Osteocyte (in vitro differentiated cells): ENCODE measurements at places on chromosomes 11 and 22.

GRCh38 chr11:2424811-2425495 lies 19.4 kb downstream of the TRPM5 start:
- no peaks in the 10 kb centered on the region for H3K36me3 ChIP-seq
- H3K27ac ChIP-seq, result no peak overlapping the region
- no peaks in the 10 kb centered on the region for H3K4me1 ChIP-seq
- H3K4me3 ChIP-seq, result no peak overlapping the region

DNA sequence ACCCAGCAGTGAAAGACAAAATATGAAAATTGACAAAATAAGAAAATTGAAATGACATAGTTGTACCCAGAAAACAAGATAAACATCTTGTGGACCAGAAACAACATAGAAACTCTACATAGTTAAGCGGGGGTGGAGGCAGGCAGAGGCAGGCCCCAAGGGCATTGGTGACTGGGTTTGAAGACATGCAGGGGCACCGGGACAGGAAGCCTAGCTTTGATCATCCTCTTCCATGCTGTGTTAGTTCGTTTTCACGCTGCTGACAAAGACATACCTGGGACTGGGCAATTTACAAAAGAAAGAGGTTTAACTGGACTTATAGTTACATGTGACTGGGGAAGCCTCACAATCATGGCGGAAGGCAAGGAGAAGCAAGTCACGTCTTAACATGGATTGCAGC lies 33.5 kb upstream of the CRTAM start:
- peak overlapping the region; percentile 92 for H3K27ac ChIP-seq
- no peak for DNase-seq
- H3K36me3 ChIP-seq, result peaks cover 7% of the 10 kb centered on the region
- peaks cover 62% of the 10 kb centered on the region for H3K4me1 ChIP-seq
- H3K4me3 ChIP-seq, result no peak overlapping the region

DNA sequence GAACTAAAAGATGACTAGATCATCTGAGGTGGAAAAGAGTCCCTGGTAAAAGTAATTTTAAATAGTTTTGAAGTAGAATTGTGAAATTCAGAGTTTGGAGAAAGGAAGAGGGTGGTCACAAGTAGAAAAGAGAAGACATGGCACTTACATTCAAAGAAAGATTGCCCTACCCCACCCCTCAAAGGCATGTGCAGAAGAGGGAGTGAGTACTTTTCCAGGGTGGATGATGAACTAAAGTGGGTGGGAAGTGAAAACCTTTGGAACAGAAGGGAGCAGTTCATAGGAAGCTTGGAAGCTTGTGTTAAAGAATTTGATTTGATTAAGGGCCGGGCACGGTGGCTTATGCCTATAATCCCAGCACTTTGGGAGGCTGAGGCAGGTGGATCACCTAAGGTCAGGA lies 23.6 kb downstream of the SREBF2 start:
- peaks cover 55% of the 10 kb centered on the region for H3K4me1 ChIP-seq
- no peak for DNase-seq
- no peaks in the 10 kb centered on the region for H3K27me3 ChIP-seq
- peak overlapping the region; percentile 77 for H3K27ac ChIP-seq
- H3K4me3 ChIP-seq, result no peak overlapping the region

DNA sequence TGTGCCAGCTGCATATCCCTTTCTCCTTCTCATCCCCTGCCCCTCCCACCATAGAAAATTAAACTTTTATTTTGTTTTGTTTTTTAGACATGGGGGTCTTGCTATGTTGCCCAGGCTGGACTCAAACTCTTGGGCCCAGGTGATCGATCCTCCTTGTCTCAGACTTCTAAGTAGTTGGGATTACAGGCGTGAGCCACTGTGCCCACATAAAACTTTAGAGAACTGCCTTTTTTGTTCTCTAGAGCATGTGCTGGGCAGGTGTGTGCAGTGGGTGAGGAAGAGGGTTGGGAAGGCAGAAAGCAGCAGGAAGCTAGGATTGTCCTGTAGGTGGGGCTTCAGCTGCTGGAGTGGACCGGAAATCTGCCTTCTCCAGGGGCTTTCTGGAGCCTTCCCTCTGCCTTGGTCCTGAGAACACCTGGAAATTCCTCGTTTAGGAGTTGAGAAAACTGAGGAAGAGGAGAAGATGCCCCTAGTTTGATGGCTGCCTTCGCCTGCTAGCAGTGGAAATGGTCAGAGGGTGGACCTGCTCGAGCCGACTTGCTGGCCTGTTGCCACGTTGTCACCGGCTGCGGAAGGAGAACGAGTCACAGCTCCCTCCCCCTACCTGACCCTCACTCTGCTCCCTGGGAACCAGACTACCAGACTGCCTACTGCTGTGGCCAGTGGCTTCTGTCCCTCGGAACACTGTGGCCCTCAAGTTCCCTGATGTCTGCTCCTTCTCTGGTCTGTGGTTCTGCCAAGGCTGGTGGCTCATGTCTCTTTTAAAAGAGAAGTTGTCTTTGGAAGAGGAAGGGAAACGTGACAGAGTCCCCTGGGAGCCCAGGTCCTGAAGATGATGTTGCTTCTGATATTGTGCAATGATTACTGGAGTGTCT lies 4.0 kb downstream of the ST14 start:
- H3K27ac ChIP-seq, result no peak overlapping the region
- no peak overlapping the region for H3K4me3 ChIP-seq
- peaks cover 17% of the 10 kb centered on the region for H3K4me1 ChIP-seq
- no peak for DNase-seq

GRCh38 chr22:21873619-21874018 lies 6.2 kb upstream of the MAPK1 start:
- no peak overlapping the region for H3K27ac ChIP-seq
- H3K4me3 ChIP-seq, result no peak overlapping the region
- peak; percentile 27 for DNase-seq

- peak; percentile 19 for DNase-seq
- no peaks in the 10 kb centered on the region for H3K36me3 ChIP-seq
- H3K4me1 ChIP-seq, result peaks cover 35% of the 10 kb centered on the region
- H3K27me3 ChIP-seq, result no peaks in the 10 kb centered on the region
- H3K4me3 ChIP-seq, result no peak overlapping the region
- H3K27ac ChIP-seq, result no peak overlapping the region
Observed at GRCh38 chr11:128551611-128552335, 35.6 kb downstream of the ETS1 start.

GRCh38 chr11:43947003-43947500 lies 4.6 kb downstream of the C11orf96 start:
- peaks cover 2% of the 10 kb centered on the region for H3K36me3 ChIP-seq
- H3K4me3 ChIP-seq, result no peak overlapping the region
- peaks cover 67% of the 10 kb centered on the region for H3K27me3 ChIP-seq

GRCh38 chr11:6415797-6416196 lies 3.1 kb downstream of the APBB1 start:
- no peak for DNase-seq
- no peak overlapping the region for H3K27ac ChIP-seq
- H3K4me3 ChIP-seq, result no peak overlapping the region
- peaks cover 1% of the 10 kb centered on the region for H3K27me3 ChIP-seq
- no peaks in the 10 kb centered on the region for H3K36me3 ChIP-seq

GRCh38 chr11:90113541-90113940 lies 20.9 kb upstream of the NAALAD2 start:
- no peaks in the 10 kb centered on the region for H3K36me3 ChIP-seq
- H3K27ac ChIP-seq, result no peak overlapping the region
- DNase-seq, result no peak
- no peaks in the 10 kb centered on the region for H3K4me1 ChIP-seq
- H3K4me3 ChIP-seq, result no peak overlapping the region

DNA sequence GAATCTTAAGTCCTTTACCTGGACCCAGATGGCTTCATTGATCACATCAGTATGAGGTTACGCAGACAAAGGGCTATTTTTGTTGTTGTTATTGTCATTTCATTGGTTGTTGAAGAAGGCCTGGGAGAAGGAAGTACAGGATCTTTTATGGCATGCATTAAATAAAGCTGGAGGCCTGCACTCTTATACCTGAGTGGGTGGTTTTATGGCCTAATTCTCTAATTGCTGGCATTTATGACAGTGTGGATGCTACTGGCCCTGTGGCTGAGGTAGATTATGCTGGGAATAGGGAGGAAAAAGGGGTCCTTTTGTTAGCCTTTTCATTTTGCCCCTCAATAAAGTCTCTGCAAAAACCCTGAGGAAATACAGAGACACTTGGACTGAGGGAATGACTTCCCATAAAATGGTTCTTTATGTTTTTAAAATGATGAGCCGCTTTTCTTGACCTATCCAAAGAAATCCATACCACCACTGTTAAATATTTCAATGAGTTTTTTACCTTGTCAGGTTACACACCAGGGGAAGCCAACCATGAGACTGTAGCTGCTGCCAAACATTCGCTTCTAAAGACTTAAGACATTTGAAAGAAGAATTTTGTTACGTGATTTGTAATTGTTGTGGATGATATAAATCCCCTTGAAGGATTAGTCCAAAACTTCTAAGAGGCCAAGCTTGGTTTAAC lies 6.8 kb downstream of the KMT2A start:
- H3K27ac ChIP-seq, result no peak overlapping the region
- no peak for DNase-seq
- H3K27me3 ChIP-seq, result no peaks in the 10 kb centered on the region
- peaks cover 46% of the 10 kb centered on the region for H3K4me1 ChIP-seq
- no peak overlapping the region for H3K4me3 ChIP-seq
- peaks cover 6% of the 10 kb centered on the region for H3K36me3 ChIP-seq

DNA sequence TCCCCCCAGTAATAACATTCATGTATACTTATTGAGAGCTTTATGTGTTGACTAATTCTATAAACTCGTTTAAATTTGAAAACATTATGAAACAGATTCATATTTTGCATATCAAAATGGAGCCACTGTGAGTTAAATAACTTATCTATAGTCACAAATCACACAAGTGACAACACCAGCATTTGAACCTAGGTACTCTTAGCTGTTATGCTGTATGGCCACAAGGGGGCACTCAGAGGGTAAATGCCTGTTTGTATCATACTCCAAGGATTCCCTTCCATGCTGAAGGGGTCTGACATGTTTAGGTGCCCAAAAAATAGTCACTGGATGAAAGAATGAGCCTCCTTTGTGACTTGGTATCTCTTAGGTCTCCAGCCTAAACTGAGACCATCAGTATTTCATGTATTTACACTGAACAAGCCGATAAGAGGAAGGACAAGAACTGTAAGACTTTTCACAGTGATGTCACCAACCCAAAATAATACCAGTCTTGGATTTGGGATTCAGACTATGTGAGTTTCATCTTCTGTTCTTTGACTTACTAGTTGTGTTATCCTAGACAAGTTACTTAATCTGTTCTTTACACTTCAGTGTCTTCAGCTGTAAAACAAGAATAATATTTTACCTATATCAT lies 12.2 kb upstream of the OR52D1 start:
- H3K4me1 ChIP-seq, result no peaks in the 10 kb centered on the region
- peaks cover 15% of the 10 kb centered on the region for H3K27me3 ChIP-seq
- H3K36me3 ChIP-seq, result no peaks in the 10 kb centered on the region
- no peak for DNase-seq
- no peak overlapping the region for H3K27ac ChIP-seq

DNA sequence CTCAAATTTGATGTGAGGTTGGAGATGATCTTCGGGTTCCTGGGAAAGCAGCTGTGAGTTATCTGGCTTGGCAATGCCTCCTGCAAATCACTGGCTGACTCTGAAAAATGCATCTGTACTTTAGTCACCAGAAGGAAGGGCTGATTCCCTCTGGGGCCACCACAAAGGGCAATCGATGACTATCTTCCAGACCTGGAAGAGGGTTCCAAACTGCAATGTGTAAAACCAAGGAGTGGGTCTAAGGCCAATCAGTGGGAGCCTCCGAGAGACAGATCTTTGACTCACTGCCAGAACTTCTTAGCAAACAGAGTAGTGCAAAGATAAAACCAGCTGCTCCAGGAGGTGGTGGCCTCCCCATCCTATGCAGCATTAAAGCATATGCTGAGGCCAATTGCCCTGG lies 29.1 kb upstream of the PAK1 start:
- H3K36me3 ChIP-seq, result no peaks in the 10 kb centered on the region
- H3K27me3 ChIP-seq, result peaks cover 34% of the 10 kb centered on the region
- no peak overlapping the region for H3K4me3 ChIP-seq
- peak overlapping the region; percentile 28 for H3K27ac ChIP-seq
- H3K4me1 ChIP-seq, result peaks cover 8% of the 10 kb centered on the region

- H3K27ac ChIP-seq, result peak overlapping the region; percentile 92
- H3K4me1 ChIP-seq, result peaks cover 26% of the 10 kb centered on the region
- no peak for DNase-seq
- H3K27me3 ChIP-seq, result no peaks in the 10 kb centered on the region
- no peak overlapping the region for H3K4me3 ChIP-seq
Observed at GRCh38 chr11:65651339-65651588, 11.5 kb downstream of the RELA start.

DNA sequence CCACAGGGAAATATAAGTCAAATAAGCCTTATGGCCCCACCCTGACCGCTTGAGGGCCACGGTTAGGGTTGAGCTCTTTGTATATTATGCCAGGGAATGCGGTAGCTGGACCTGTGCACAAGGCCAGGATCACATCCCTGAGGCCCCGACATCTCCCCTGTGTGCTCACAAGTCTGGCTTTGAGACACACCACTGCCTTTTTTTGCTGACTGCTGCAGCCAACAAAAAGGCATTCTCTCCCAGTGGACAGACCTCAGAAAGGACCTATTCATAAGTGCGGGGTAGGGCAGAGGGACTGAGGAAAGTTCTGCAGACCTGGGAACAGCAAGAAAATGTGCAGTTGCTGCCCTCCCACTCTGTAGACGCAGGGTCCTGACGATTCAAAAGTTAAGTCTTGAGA lies 3.4 kb upstream of the SIDT2 start:
- no peak overlapping the region for H3K4me3 ChIP-seq
- no peak overlapping the region for H3K27ac ChIP-seq
- H3K4me1 ChIP-seq, result peaks cover 26% of the 10 kb centered on the region
- H3K36me3 ChIP-seq, result peaks cover 16% of the 10 kb centered on the region
- DNase-seq, result no peak
- no peaks in the 10 kb centered on the region for H3K27me3 ChIP-seq

DNA sequence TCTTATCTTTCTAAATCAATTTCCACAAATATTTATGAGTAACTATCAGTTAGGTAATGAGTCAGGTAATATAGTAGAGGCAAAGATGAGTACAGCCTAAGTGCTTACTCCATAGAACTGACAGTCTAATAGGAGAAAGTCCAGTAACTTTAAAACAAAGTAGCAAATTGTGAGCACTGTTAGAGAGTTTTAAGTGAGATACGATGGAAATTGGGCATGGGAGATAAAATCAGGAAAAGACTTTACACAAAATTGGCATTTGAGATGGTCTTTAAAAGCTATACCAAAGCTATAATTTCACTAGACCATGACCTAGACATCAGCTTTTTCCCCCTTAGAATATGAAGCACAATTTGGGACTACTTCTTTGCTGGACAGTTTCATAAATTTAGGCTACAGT lies 113.7 kb downstream of the CSTPP1 start:
- no peaks in the 10 kb centered on the region for H3K27me3 ChIP-seq
- no peak overlapping the region for H3K27ac ChIP-seq
- H3K4me3 ChIP-seq, result no peak overlapping the region
- DNase-seq, result no peak
- H3K36me3 ChIP-seq, result peaks cover 5% of the 10 kb centered on the region

DNA sequence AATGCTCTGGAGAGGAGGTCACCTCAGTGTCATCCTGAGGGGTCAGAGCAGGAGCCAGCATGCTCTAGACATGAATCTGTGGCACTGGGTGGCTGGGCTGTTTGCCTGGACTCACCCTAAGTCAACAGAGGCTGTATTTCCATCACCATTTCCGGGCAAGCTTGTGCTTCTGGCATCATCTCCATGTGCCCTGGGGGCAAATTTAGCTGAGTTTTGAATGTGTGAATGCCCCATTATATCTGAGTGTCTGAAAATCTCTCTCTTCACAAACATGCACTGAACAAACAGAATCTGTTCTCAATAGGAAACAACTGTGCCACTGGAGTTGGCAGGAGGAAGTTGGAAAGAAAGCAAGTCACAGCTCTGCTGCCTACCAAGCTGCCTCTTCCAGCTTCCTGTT lies 356.2 kb downstream of the GRM5 start:
- H3K4me1 ChIP-seq, result no peaks in the 10 kb centered on the region
- DNase-seq, result no peak
- H3K27ac ChIP-seq, result no peak overlapping the region
- no peaks in the 10 kb centered on the region for H3K27me3 ChIP-seq
- H3K4me3 ChIP-seq, result no peak overlapping the region
